ENCODE measurements at places on chromosomes 7 and 10.

GRCh38 chr10:87510025-87510424 lies 5.3 kb downstream of the MINPP1 start:
- DNase-seq: no peak

- DNase-seq: no peak
Observed at GRCh38 chr10:43194266-43194665, 56.0 kb downstream of the CSGALNACT2 start.

DNA sequence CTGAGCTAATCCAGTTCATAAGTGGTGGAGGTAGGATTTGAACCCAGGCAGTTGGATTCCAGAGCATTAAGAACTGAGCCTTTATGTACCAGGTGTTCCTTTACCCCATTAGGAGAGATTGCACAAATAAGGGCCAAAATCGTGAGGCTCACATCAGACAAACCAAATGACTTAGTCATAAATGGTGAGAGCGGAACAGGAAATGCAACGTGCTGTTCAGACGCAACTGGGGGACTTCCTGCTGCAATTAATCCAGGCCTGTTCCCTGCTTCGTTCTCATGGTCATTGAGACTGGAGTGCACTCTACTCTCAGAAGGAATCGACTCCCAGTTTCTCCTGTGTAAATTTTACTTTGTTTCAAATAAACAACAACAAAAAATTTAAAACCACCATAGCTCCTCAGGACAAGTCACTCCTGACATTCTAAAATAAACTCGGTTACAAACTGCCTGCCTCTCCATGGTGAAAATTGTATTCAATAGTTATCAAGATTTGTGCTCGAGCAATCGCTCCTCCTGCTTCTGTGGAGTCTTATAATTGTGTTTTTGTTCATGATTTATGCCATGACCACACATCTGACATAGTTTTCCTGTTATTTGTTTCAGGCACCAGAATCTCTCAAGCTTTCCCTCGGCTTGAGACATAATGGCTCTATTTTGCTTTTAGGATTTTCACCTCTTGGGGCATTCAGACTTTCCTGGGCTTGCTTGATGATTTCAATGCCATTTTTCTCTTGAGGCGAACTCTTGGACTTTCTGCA lies 115.3 kb upstream of the BMPER start:
- DNase-seq: peak; percentile 47

DNA sequence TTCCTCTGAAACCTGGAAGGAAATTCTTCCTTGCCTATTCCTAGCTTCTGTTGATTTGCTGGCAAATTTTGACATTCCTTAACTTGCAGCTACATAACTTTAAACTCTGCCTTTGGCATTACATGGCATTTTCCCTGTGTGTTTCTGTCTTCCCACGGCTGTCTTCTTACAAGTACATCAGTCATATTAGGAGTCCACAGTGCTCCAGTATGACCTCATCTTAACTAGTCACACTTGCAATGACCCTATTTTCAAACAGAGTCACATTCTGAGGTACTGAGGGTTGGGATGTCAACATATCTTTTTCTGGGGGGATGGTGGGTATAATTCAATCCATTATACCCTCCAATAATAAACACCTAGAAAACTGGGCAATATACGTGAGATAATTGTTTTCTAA lies 37.4 kb upstream of the EPHB6 start:
- no peak for DNase-seq

DNA sequence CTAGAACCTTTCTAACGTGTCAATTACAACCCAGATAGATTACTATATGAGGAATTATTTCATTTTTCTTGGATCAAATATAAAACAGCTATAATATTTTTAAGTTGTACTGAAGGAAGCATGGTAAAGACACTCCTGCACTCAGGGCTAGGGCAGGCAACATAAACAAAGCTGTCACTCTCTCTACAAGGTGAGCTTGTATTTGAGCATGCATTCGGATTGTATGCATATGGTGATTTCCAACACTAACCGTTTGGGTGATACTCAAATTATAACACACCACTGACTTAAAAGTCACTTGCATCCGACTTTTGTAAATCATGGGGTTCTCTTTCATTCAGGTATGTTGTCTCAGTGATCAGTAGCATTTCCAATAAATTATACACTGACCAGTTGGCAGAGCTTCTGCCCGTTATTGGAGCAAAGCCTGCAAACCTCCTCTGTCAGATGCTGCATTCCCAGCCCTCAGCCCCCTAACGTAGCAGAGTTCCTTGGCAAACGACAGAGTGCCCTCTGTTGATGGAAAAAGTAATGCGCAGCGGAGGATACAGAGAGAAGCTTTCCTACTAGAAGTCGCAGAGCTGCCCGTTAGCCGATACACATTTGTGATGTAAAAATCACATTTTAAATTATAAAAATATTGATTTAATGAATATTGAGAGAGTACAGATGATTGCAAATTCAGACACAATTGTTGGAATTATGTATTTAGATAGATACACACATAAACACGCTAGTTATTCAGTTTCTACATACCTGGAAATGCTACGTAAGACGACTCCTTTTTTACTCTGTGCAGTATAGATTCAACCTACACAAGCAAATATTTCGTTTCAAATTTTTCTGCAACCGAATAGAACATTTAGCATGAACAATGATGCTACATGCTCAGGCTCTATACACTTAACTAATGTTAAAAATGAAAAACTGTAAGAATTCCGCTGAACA lies 173.9 kb upstream of the SP4 start:
- peak; percentile 27 for DNase-seq

DNA sequence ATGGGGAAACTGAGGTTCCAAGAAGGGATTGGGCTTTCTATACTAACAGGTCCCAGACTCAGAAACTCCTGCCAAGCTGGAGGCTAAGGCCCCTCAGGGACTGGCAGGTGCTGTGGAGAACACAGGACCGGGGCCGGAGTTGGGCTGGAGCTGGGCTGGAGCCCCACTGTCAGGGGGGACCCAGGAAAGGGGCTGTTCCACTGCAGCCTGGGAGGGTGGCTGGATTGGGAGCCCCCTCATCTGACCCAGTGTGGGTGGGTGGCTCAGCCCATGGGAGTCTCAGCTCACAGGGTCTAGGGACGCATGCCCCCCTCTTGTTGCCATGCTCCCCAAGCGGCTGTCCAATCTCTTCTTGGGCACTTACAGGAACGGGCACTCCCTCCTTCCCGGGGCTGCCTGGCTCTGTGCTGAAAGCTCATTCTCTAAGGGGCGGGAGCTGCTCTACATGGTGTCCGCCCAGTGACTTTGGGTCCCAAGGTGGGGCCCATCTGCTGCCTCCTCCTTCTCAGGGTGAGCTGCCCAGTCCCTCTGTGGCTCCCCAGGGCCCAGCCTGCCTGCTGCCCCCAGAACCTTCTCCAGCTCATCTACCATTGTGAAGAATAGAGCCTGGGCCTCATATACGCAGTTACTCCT lies 126.5 kb downstream of the MYL10 start:
- DNase-seq: no peak

DNA sequence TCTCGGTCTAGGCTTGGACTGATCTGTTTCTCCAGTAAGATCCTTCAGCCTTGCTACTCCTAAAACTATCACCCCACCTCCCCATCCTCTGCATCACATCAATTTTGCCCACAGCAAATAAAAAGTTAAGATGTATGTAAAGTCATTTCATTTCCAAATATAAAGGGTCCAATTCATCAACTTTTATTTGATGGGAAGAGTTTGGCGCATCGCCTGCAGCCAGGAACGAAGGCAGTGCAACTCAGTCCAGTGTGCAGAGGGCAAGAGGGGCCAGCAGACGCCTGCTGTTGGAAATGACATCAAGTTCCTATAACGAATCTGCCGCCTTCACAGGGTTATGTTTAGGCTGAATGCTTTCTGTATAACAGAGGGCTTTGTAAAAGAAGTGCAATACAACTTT lies 97.0 kb downstream of the SVIL start:
- DNase-seq: no peak

- DNase-seq: peak; percentile 64
Observed at GRCh38 chr10:3886191-3886590, 101.2 kb upstream of the KLF6 start.

GRCh38 chr10:92420546-92421275 lies 129.7 kb downstream of the MARCHF5 start:
- DNase-seq: peak; percentile 3

DNA sequence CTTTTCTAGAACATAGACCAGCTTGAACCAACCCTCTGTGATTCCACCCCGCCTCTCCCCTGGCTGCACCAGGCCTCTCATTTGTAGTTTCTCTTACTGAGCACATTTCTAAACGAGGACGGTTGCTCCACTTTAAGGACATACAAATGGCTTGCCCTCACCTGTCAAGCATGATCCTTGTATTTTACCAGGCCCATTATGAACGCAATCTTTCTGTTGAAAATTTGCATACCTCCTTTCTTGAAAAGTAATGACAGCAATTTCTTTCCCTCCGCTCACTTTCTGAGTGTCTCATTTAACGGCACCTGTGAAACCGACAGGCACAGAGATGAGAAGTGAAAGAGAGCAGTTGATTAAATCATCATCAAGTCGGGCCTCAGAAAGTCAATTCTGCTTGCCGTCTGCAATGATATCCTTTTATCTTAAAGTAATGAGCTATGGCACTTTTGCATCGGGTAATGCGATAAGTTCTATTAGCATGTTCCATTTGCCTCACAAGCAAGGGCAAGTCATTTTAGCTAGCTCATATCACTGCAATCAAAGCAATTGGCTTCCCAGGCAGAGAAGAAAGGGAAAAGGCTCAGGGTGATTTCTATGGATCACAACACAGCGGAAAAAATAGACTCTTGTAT lies 705.6 kb upstream of the GALNT17 start:
- no peak for DNase-seq

DNA sequence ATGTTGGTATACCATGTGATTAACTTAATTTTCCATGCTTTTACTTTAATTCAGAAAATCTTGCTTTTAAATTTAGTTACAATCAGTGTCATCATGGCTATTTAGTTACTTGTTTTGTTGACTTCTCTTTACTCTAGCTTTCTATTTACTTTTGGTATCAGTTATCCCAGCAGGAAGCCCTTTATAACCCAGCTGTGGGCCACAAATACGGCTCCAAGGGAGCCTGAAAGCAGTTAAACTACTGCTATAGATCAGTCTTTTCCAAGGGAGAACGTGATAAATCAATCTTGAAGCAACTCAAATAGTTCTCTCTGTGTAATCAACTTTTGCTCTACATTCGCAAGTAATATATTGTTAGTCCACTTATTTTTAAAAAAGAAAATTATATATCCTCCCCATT lies 287.4 kb downstream of the CACNA2D1 start:
- DNase-seq: no peak

GRCh38 chr7:10076660-10077300 lies 896.9 kb upstream of the PHF14 start:
- DNase-seq: no peak

GRCh38 chr10:20954519-20954918 lies 57.4 kb upstream of the NEBL start:
- peak; percentile 6 for DNase-seq

DNA sequence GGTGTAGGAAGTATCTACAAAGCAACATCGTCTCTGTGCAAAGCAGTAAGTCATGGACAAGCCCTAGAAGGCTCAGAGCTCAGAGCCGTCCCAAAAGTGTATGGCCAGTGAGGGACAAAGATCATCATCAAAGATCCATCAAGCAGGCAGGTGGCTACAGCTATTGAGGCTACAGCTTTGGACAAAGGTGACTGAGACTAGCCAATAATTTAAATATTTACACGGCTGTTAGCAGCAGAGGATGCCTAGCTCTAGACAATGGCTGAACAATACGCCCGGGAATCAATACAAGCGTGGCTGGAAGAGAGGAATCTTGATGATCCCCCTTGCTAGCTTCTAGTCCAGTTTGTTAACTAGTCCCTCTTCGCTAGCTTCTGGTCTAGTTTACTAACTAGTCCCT lies 17.9 kb downstream of the NMT2 start:
- no peak for DNase-seq

DNA sequence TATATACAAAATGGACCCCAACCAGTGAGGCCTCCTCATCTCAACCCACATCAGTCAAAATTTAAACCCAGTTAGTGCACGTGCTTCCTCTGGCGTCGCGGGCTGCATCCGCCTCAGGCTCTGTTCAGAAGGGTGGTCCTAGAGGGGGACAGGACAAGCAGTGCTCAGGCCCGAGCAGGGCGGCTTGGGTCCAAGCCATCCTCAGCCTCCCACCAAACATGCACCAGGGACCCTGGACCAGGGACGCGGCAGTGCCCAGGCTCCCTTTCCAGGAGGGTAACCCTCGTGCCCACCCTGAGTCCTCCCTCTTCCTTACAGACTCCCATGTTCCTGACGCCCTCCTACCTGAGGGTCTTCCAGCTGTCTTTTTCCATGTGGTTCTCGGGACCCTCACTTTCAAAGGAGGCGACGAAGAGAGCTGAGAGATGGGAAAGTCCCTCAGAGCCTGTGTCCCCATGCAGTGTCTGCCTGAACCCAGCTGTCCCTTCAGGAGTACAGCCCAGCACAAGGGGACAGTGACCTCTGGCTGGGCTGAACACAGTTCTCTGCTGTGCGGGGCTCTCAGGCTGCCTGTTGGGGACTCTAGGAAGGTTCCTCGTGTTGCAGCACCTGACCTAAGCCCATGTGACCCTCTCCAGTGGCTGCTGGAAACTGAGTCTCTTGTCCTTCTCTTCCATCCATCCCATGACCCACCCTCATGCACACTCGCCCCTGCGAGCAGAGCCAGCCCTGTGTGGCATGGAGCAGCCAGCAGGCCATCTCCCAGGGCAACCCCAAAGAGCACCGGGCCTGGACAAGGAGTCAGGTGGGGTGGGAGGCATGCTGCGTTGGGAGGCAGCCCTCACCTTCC lies 58.1 kb downstream of the CSGALNACT2 start:
- DNase-seq: no peak

GRCh38 chr10:14453593-14453992 lies 122.9 kb upstream of the FRMD4A start:
- DNase-seq: no peak

Measured in fibroblast of skin of right biceps (primary cell).